ENCODE measurements at places on chromosomes 5 and 9.

GRCh38 chr5:74303578-74303977 lies 336.9 kb downstream of the ENC1 start:
- DNase-seq: no peak

DNA sequence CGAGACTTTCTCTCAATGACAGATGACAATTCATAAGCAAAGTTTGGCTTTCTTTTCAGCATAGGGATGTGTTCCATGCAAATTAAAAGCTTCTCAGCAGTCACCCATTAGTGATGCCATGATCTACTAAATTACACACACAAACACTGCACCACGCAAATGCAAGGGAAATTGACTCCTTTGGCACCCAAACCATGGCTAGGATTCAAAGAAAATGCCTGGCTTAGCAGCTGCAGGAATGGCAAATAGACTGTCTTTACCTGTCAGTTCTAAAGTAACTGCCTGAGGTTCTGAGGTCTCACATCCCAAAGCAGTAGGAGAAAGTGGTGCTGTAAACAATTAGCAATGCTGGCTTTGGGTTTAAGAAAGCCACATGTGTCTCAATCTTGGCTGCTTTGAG lies 108.6 kb upstream of the ATP10B start:
- DNase-seq: no peak

DNA sequence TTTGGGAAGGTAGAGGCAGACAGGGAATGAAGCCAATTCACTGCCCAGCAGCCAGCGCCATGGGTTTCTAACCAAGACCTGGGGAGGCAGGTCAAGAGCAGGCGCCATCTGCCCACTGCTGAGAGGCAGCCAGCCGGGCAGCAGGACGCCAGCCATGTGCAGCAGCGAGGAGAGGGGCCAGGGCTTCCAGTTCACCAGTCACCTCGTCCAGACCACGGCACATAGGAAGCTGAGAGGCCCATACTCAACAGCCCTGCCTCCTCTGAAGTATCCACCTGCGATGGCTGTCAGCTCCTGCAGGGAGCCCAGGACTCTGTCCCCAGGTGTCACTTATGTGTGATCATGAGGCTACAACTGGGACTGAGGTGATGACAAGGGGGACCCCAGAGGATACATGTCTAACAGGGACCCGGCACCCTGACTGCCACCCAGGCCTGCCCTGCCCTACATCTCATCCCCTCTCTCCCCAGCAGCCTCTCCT lies 30.1 kb downstream of the IPPK start:
- no peak for DNase-seq

GRCh38 chr9:105050296-105050695 lies 122.3 kb upstream of the ABCA1 start:
- DNase-seq: no peak

- DNase-seq: no peak
These were observed 117.9 kb downstream of the CDC42SE2 start for GRCh38 chr5:131381777-131382176.

DNA sequence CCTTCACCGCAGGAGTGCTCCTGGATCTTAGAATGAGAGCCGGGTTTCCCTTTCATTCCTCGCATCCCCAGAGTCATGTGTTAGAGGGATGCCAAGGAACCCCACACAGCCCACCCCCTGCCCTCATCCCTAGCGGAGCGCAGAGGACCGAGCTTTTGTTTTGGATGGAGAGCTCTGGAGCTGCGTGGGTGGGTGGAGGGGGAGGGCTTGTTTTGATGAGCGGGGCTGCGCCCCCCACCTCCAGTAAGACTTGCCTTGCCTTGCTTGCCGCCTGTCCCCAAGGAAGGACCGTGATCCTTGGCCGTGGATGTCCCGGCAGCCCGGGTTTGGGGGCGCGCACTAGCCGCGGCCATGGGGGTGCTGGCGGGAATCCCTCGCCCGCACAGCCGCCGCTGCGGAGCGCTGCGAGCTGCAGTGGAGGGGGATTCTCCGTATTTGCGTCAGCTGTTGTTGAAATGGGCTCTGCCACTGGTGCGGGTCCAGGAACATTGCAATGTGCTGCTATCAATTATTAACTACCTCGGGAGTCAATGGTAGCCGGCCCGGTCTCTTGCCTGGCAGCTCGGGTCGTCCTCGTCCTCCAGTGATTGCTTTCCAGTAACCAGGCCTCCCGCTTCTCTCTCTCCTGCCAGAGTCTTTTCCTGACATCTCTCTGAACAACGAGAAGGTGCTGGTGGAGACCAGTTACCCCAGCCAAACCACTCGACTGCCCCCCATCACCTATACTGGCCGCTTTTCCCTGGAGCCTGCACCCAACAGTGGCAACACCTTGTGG lies 1.0 kb downstream of the EGR1 start:
- DNase-seq: no peak

GRCh38 chr5:24904981-24905517 lies 260.3 kb upstream of the CDH10 start:
- DNase-seq: no peak

GRCh38 chr9:1233568-1233967 lies 183.4 kb downstream of the DMRT2 start:
- DNase-seq: no peak

GRCh38 chr9:134391319-134392231 lies 65.3 kb downstream of the RXRA start:
- DNase-seq: no peak
